NCI-H1105 (cell line): ENCODE measurements at places on chromosomes 12 and 14.

GRCh38 chr12:72485017-72485701 lies 213.0 kb downstream of the TRHDE start:
- DNase-seq, result no peak

DNA sequence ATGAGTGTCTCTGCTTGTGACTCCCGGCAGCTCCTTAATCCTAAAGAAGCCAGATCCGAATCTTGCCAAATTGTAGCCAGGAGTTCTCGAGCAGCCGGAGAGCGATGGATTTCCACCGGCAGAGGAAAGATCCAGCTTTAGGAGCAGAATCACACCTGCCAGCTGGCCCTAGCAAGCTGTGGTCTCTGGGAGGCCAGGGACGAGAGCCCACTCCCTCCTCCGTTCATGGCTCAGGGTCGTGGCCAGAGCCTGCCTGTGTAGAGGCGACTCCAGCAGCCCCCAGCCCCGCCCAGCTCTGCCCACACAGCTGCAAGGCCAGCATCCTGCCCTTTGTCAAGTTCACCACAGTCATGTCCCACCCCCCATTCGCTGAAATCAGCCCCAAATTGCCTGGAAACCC lies 121.0 kb downstream of the SCARB1 start:
- DNase-seq, result no peak

- DNase-seq, result no peak
These were observed 29.8 kb downstream of the ERG28 start for GRCh38 chr14:75630695-75631452.

GRCh38 chr14:93708800-93709199 lies 79.5 kb downstream of the PRIMA1 start:
- DNase-seq, result no peak

DNA sequence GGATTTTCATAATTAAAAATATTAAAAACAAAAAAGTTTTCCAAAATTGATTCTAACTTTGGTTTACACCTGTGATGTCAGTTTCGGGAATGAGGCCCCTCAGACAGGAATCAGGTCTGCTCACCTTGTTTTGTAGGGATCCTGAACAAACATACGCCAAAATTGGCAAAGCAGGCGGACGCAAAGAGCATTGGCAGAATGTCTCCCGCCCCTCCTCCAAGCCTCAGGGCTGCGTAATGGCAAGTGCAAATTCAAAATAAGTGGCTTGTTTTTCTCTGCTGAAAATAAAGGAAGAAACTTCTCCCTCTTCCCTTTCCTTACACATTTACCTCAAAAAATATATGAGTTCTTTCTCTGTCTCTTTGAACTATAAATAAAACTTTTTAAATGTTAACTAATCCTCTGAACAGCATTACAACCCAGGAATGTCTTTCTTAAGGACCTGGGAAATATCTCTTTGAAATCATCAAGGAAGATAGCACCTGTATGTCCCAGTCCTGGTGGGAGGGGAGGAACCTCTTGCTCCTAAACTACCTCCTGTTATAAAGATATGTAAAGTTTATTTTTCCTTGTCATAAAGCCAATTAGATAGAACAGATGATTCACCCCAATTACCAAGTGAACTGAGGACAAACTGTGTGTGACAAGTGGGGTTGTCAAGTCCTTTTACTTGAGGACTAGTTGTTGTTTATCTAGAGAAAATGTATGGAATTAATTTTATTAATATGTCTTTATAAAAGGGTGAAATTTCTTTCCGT lies 16.5 kb downstream of the OR6J1 start:
- DNase-seq, result no peak

DNA sequence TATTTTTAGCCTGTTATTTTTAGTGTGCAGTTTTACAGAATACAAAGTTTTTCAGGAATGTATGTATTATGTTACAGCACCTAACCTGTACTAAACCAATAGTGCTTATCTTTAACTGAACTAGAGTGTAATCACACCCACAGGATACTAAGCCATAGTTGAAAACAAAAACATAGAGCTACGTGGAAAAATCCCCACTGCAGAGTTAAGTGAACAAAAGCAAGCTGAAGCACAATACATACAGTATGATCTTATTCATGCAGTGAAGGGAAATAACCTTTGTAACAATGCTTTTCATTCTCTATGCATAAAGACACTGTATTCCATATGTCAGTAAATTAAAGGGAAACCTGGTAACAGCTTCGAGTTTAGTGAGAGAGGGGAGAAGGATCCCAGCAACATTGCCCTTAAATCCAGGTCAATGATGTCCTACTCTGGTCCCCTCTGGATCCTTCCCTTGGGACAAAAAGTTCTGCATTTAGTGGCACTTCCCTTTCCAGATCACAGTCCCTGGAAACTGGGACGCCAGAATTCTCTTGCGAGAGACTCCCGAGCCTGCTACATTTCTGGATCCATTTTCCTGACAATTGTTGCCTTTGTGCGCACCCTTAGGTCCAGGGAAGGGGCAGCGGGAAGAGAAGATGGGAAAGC lies 121.3 kb upstream of the CCND2 start:
- no peak for DNase-seq

GRCh38 chr14:73381380-73382013 lies 76.8 kb downstream of the NUMB start:
- DNase-seq, result no peak

GRCh38 chr12:84507956-84508850 lies 404.4 kb downstream of the SLC6A15 start:
- no peak for DNase-seq

DNA sequence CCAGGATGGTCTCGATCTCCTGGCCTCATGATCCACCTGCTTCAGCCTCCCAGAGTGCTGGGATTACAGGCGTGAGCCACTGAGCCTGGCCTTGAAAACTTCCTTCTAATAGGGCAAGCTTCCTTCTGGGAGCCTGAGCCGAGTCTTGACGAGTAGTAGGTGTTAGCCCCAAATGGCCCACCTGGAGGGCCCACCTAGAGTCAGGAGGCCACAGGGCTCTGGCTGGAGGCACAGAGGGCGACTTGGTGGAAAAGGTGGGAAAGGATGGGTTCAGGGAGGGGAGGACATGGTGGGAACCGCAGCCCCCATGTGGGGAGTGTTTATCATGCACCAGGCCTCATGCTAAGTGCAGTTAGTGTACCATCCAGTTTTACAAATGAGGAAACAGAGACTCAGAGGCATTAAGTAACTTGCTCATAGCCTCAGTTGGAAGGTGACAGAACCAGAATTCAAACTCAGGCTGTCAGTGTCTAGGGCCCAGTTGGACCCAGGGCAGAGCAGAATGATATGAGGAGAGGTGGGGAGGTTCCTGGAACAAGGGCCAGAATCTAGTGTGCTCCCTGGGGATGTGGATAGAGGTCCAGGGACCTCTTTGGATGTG lies 3.1 kb upstream of the LRP1-AS start:
- no peak for DNase-seq

DNA sequence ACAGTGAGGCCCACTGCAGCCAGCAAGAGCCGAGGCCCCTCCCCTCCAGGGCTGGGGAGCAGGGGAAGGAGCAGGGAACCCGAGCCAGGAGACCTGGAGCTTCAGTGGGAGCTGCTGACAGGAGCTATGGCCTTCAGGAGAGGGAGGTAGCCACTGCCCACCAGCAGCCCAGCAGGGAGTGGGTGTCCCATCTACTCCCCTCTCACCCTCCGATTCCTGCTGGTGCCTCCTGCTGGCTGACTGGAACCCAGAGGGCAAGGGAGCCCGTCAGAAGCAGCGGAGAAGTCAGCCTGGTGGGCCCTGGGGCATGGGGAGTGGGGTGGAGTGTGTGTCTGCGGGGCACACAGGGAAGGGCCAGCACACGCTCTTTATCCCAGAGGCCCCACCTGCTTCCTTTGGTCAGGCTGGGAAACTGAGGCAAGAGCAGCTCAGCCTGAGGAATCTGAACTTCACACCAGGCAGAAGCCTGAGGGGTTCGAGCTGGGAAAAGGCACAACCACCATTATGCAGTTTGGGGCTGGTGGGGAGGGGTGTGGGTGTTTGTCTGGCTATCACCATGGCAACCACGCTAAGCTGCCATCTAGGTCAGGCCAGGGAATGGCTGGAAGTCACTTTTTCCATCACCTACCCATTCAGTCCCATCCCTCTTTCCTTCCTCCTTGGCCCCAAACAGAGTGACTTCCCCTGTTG lies 36.8 kb upstream of the PLEKHG6 start:
- DNase-seq, result no peak
